ENCODE measurements at places on chromosomes 7 and 10. TPM values are rescaled to one million over a fixed set of nuclear protein-coding genes. Genes with fewer than 3 reads are reported as not detected.

The ABCA13 gene
- 0.29 TPM for total RNA-seq

The SP8 gene
- total RNA-seq: not detected

The GNG11 gene
- total RNA-seq: 5.8 TPM

The GALNT17 gene
- 2.7 TPM for total RNA-seq

The RASSF4 gene
- 16.3 TPM for total RNA-seq

The TUBB8 gene
- total RNA-seq: 0.67 TPM

The ATP5F1C gene
- total RNA-seq: 184 TPM

The SLC26A3 gene
- not detected for total RNA-seq

The PRKG1 gene
- 37.0 TPM for total RNA-seq

The HTRA1 gene
- 12.2 TPM for total RNA-seq

The MINDY4 gene
- 11.6 TPM for total RNA-seq

The CDK1 gene
- total RNA-seq: 41.9 TPM

The LEP gene
- total RNA-seq: not detected

The CFAP70 gene
- 5.2 TPM for total RNA-seq

The IFIT2 gene
- total RNA-seq: 2.3 TPM

The FAM13C gene
- 6.8 TPM for total RNA-seq

The CLRN3 gene
- total RNA-seq: not detected

The CPA2 gene
- total RNA-seq: 0.73 TPM

The WIPF3 gene
- 7.9 TPM for total RNA-seq

The KLLN gene
- 1.2 TPM for total RNA-seq

The HOXA1 gene
- 13.7 TPM for total RNA-seq

The INA gene
- total RNA-seq: 1.1 TPM

The VIPR2 gene
- total RNA-seq: 0.04 TPM

The UCN3 gene
- not detected for total RNA-seq

The USP6NL gene
- 36.4 TPM for total RNA-seq

The CAV1 gene
- total RNA-seq: 3.4 TPM

The ACHE gene
- 9.2 TPM for total RNA-seq

The TMEM26 gene
- total RNA-seq: 3.9 TPM

The SAMD8 gene
- total RNA-seq: 25.6 TPM

Data from mesothelial cell of epicardium (in vitro differentiated cells).